Activated naive CD4-positive, alpha-beta T cell (primary cell): ENCODE measurements at places on chromosomes 6 and 20.

DNA sequence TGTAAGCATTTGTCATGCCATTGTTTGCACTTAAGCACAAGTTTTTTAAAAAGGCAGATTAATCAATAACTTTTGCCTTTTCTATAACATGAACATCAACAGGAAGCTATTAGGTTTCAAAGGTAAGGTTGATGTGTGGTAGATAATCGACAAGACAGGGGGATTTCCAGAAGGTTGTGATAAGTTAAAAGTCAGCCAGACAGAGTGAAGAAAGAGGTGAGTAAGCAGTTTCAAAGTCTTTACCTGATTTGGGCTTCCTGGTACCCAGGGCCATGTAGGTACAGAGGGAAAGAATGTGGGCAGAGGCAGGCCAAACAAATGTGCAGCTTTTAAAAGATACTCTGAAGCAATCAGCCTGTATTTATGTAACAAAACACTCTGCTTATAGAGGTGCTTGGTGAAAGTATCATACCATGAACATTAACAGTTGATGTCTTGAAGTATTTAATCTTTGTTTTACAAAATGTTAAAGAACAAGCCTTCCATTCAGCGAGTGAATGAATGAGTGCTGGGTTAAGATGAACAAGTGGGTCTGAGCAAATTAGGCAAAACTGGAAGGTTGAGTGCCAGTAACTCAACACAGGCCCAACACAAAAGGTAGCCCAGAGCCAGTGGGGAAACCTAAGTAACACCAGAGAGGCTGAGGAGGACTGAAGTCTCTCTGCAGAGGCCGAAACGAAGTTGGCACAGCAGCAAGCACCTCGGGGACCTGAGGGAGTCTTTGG lies 60.2 kb downstream of the LRRC1 start:
- DNase-seq: no peak

DNA sequence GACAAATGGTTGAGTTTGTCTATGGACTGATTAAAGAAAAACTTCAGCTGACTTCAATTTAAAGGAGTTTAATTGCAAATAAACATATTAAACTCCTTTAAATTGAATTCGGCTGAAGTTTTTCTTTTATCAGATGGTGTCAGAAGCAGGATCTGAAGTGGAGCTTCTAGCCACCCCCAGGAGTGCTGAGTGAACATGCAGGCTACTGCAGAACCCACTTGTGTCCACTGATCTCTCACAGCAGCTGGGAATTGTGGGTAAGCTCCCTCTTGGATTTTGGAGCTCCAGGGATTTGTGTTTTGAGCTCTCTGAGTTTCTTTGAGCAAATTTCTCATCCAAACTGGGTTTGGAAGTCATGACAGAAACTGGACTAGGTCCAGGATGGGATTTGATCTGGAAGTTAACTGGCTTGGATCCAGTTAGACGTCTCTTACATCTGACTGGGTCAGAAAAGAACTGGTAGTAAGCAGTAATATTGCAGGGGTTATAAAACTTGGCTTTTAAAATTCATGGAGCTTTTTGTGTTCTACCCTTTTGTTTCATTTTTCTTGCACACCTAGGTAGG lies 95.8 kb upstream of the UST start:
- no peak for DNase-seq

- no peak for DNase-seq
These were observed 11.4 kb downstream of the MC3R start for GRCh38 chr20:56259948-56260347.

- no peak for DNase-seq
These were observed 122.8 kb upstream of the PTPN1 start for GRCh38 chr20:50387218-50387995.

DNA sequence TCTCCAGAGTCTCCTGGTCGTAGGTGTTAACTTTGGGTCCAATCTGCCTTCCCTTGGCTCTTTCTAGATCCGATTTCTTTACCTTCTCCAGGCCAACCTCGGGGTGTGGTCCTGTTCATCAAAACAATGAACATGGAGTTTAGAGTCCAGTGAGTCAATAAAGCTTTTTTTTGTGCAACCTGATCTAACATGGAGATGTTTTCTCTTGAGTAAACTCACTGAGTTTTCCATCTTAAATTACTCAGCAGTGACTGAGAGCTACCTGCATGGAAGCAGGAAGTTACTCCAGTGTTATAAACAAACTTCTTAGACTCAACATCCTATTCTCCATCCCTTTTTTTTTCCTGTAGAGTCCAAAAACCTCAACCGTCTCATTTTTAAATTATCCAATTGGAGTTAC lies 14.9 kb upstream of the SLC22A1 start:
- DNase-seq: no peak

DNA sequence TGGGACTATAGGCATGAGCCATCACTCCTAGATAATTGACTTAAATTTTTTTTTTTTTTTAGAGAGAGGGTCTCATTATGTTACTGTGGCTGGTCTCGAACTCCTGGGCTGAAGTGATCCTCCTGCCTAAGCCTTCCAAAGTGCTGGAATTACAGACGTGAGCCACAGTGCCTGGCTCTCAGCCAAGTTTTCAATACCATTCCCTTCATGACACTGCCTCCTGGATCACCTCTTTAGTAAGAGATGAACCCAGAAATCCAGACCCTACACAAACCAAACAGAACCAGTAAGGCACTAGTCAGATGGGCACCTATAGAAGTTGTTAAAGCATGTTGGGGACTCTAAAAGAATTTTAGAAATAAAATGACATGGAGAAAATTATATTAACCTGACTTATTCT lies 18.3 kb upstream of the RIMS4 start:
- no peak for DNase-seq

- DNase-seq: no peak
These were observed 138.3 kb downstream of the CDC5L start for GRCh38 chr6:44525761-44526351.

GRCh38 chr6:20826378-20826777 lies 292.1 kb downstream of the CDKAL1 start:
- no peak for DNase-seq

DNA sequence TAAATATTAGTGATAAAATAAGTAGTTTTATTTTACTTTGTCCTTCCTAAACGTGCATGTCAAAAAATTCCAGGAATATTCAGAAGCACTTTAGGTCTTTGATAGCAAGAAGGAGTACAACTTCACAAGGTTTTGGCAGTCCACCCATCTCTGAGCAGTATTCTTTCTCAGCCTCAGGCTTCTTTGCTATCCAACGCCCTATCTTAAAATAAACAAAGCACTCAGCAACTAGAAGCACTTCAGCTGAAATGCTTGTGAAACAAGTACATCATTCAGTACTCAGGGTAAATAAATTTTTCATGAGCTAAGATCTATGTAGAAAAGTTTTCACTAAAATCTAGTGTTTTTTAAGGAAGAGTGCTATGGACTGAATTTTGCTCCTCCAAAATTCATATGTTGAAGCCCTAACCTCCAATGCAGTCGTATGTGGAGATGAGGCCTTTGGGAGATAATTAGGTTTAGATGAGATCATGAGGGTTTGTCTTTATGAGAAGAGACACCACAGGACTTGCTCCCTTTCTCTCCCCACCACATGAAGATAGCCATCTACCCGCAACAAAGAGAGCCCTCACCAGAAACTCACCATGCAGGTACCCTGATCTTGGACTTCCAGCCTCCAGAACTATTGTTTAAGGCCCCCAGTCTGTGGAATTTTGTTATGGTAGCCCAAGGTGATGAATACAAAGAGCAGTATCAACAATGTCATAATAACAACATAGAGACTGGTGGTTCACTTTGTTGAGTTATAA lies 539.1 kb downstream of the TFAP2A start:
- DNase-seq: no peak

GRCh38 chr6:30264743-30265142 lies 51.5 kb upstream of the TRIM26 start:
- DNase-seq: no peak

DNA sequence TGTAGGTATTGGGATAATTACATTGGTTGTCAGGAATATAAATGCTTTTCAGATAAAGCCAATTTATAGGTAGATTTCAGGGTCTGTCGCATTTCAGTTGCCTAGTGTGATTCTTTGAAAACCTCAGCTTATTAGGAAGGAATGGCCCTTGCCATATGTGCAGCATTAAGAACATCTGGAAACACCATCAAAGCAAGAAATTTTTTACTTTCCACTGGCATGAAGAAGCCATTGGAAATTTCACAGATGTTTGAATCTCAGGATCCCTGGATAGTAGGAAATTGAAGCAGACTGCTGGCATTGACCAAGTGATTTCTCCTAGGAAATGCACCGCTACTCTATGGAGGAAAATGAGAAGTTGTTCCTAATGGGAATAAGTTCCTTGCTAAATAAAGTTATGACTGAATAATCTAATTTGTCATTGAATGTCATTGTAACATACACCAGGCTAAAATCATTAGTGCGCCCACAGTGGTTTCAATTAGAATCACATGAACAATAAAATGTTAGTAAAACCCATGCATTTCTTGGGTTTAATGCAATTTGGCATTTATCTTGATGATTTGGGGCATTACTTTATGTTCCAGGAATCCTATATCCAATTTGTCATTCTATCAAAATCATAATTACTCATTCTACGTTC lies 950.1 kb downstream of the EPHA7 start:
- DNase-seq: no peak

DNA sequence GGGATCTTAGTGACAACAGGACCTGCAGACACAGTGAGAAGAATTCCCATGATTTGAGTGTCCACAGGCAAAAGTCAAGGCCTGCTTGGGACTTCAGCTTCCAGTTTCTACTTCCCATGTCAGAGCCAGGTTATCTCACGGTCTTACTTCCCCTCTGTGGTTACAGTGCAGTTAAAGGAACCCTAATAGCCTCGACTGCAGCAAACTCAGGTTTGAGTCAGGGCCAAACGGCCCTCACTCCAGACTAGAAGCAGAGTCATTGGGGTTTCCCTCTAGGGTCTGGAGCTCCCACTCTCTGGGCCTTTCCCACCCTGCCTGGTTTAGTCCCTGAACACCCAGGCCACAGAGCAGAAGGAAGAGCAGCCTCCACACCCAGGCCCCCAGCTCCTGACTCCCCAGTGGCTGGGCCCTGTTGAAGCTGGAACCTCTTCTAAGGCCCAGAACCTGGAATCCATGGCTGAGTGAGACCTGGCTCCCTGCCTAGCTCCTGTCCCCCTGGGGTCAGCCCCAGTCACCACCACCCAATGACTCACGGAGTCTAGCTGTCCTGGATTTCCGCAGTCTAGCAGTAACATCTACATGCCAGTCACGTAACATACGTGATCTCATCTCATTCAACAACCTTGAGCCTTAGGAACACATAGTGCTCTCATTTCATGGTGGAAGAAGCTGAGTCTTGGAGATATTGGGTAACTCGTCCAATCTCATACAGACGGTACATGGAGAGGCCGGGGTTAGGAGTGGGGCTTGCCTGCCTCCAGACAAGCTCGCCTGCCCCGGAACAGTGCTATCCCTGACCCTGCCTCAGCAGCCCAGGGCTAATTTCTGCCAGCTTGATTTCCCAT lies 9.2 kb upstream of the GHRH start:
- no peak for DNase-seq

DNA sequence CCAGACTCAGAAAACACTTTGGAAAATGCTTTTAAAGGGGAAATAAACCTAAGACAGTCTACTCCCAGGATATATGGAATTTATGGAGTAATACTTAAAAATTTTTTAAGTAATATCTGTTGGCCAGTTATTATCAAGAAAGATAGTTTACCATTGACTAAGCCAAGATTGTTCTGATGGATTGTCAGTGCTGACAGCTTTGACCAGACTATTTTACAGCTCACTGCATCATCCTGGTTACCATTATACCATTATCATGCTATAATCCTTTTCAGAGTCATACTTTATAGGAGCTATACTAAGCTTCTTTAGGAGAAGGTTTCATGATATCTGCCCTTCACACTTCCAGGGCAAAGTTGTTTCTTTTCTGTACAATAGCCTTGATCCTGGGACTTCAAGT lies 16.5 kb downstream of the GTF2H5 start:
- no peak for DNase-seq

DNA sequence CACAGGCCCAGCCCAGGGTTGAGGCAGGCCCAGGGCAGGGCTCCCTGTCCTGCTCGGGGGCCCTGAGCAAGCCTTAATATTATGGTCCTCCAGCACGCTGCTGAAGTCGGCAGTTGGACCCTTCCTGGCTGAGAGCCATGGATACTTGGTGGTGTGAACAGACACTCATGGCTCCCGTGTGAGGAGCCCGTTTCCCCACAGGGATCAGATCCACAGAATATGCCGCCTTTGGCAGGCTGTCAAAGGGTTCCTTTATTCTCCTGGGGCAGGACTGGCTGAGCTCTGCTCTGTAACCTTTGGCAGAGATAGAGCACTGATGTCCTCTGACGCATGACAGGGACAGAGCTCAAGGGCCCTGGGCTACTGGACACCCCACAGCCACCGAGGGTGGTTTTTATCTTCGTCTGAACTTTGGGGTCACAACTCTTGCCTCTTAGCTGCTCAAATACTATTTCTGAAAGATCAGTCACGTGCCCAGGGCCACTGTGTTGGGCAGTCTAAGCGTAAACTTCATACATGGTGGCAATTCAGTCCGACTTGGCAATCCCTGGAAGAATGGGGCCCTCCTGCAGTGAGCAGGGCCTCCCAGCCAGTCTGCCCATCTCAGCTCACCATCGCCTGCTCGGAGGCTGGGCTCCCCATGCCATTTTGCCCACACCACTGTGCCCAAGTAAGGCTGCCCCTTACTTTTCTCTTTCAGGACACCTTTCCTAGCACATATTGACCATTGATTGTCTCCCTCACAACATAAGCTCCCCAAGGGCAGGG lies 49.1 kb downstream of the TTI1 start:
- no peak for DNase-seq

GRCh38 chr20:34949120-34949519 lies 6.5 kb downstream of the GSS start:
- DNase-seq: no peak

DNA sequence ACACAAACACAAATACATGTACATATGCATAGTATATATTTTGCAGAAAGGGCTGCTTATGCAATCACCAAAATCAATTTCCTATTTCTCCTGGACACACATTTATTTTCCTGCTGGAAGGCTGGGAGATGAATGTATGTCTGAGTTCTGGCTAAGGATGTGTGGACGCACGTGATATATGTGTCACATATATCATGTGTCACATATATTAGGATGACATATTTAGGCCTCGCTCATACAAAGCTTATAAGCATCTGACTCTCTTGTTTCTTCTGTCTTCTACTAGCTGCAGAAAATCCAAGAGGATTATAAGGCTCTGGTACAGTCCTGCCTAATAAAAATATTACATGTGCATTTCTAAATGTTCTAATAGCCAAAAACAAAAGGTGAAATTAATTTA lies 47.2 kb upstream of the TFAP2D start:
- no peak for DNase-seq

DNA sequence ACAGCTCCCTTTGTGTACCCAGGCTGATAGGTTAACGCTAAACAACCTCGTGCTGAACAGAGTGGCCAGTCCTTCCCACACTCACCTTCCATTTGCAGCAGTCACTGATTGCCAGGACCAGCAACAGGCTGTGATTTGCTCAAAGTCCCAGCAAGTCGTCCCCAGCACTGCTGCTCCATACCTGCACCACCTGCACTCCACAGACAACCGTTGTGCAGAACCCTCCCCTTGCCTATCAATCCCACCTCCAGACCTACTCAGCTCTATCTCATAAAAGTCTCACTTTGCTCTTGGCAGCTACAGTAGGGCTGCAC lies 43.1 kb upstream of the SCML4 start:
- DNase-seq: no peak
